Activated naive CD8-positive, alpha-beta T cell treated with anti-CD3 and anti-CD28 coated beads for 36 hours (primary cell): ENCODE measurements at places on chromosomes 13 and 19. TPM values are rescaled to one million over a fixed set of nuclear protein-coding genes. Genes with fewer than 3 reads are reported as not detected.

The MISP gene
- total RNA-seq = 0.10 TPM

The BEST2 gene
- total RNA-seq = not detected

The ZNF579 gene
- total RNA-seq = 5.5 TPM

The PLK5 gene
- not detected for total RNA-seq

The PNMA8B gene
- total RNA-seq = 0.21 TPM

The CTXN1 gene
- 0.52 TPM for total RNA-seq

The ZNF728 gene
- total RNA-seq = not detected

The TUBA3C gene
- not detected for total RNA-seq

DNA sequence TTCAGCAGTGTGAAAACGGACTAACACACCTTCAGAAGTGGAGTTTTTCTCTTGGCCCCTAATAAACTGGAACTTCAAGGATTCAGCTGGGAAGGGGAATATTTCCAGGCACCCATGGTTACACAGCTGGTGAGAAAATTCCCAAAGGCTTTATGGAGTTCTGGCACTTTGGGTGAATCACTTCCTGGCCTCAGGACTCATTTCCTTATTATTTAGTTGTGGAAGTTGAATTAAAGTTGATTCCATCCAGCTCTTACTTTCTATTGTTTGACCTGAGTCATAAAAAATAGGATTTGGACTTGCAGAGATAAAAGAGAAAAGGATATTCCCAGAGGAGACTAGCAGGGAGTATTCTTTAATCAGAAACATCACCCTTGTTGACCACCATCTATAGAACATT lies 882.1 kb downstream of the UQCRFS1 start:
- no peaks in the 10 kb centered on the region for H3K27me3 ChIP-seq
- no peak overlapping the region for H3K4me3 ChIP-seq
- DNase-seq = no peak
- H3K27ac ChIP-seq = no peak overlapping the region
- H3K4me1 ChIP-seq = no peaks in the 10 kb centered on the region

DNA sequence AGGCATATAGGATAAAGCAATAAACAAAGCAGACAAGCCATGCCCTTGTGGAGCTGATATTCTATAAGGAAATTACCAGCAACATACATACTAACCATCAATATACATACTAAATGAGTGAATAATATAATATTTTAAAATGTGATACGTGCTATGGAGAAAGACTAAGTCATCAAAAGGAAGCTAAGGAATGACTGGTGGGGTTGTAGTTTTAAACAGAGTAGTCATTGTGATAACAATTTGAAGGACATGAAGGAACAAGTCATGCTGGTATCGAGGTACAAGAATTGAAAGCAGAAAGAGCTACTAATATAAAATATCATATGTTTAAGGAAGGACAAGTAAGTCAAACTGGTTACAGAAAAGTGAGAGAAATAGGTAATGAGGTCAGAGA lies 894.9 kb upstream of the PCDH9 start:
- H3K4me1 ChIP-seq = no peaks in the 10 kb centered on the region
- no peaks in the 10 kb centered on the region for H3K27me3 ChIP-seq
- H3K27ac ChIP-seq = no peak overlapping the region

- no peaks in the 10 kb centered on the region for H3K4me1 ChIP-seq
- H3K36me3 ChIP-seq = no peaks in the 10 kb centered on the region
- DNase-seq = no peak
- no peak overlapping the region for H3K27ac ChIP-seq
- peaks cover 3% of the 10 kb centered on the region for H3K27me3 ChIP-seq
- H3K4me3 ChIP-seq = no peak overlapping the region
Observed at GRCh38 chr13:77492982-77493381, 42.5 kb upstream of the SCEL start.

- no peaks in the 10 kb centered on the region for H3K27me3 ChIP-seq
- peak overlapping the region; percentile 88 for H3K27ac ChIP-seq
- peak overlapping the region; percentile 95 for H3K4me3 ChIP-seq
- H3K4me1 ChIP-seq = peaks cover 14% of the 10 kb centered on the region
Observed at GRCh38 chr19:13748169-13748828, 16.0 kb upstream of the MRI1 start.

- H3K36me3 ChIP-seq = no peaks in the 10 kb centered on the region
- H3K27ac ChIP-seq = no peak overlapping the region
- no peaks in the 10 kb centered on the region for H3K4me1 ChIP-seq
Observed at GRCh38 chr19:31283701-31284100, 65.5 kb downstream of the TSHZ3 start.

DNA sequence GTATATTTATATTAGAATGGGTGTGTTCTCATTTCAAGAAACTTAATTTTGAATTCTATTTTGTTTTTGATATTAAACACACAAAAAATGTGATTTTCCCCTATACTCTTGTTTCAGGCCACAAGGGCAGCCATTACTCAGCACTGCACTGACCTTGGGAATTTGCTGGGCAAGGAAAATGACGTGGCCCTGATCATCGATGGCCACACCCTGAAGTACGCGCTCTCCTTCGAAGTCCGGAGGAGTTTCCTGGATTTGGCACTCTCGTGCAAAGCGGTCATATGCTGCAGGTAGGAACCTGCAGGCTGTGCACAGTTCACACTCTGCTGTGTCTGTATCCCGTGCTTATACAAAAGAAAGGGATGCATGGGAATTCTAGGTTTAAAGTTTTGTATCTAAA lies 327.3 kb downstream of the ATP8A2 start:
- no peak for DNase-seq
- no peaks in the 10 kb centered on the region for H3K27me3 ChIP-seq
- H3K4me1 ChIP-seq = no peaks in the 10 kb centered on the region
- no peak overlapping the region for H3K27ac ChIP-seq

- no peak within 1 kb of the TSS for H3K4me3 ChIP-seq
- no peaks in the 10 kb centered on the region for H3K36me3 ChIP-seq
- H3K27ac ChIP-seq = no peak within 1 kb of the TSS
- peaks cover 4% of the 10 kb centered on the region for H3K27me3 ChIP-seq
- DNase-seq = no peak
Observed at GRCh38 chr19:5851302-5851701, at the start of gene FUT3. Gene FUT3 (minus strand): TSS chr19:5851449.

DNA sequence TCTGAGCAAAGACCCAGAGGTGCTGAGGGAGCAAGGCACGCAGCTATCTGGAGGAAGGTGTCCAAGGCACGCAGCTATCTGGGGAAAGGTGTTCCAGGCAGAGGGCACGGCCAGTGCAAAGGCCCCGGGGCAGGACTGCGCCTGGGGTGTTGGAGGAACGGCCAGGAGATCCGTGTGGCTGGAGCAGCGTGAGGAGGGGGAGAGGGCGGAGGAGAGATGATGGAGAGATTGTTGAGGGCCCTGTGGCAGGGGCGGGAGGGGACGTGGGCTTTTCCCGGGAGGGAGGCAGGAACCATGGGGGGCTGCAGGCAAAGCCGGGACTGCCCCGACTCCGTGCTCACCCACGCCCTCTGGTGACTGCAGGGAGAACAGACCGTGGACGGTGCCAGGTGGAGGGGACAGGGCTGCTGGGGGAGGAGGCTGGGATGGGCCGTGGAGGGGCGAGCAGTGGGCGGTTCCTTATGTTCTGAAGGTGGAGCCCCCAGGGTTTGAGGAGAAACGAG lies 13.3 kb upstream of the MISP start:
- peaks cover 9% of the 10 kb centered on the region for H3K27me3 ChIP-seq
- no peaks in the 10 kb centered on the region for H3K36me3 ChIP-seq
- no peak overlapping the region for H3K27ac ChIP-seq
- H3K4me3 ChIP-seq = no peak overlapping the region

DNA sequence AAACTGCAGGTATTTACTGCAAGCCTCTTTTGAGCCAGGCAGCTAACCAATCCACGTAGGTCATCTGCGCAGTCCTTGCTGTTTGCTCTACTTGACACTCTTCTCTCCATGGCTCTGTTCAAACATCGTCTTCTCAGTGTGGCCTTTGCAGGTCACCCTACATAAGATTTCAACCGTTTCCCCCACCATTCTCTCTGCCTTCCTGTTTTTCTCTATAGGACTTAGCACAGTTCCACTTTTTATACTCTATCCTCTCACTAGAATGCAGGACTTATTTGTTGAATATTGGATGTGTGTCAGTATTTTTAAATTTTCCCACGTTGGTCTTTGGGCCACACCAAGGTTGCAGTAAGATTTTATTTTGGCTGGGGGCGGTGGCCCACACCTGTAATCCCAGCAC lies 1.7 kb upstream of the FBXW9 start:
- H3K4me3 ChIP-seq = peak overlapping the region; percentile 30
- no peaks in the 10 kb centered on the region for H3K27me3 ChIP-seq
- H3K4me1 ChIP-seq = peaks cover 7% of the 10 kb centered on the region
- no peak for DNase-seq
- peaks cover 19% of the 10 kb centered on the region for H3K36me3 ChIP-seq
- H3K27ac ChIP-seq = peak overlapping the region; percentile 6

DNA sequence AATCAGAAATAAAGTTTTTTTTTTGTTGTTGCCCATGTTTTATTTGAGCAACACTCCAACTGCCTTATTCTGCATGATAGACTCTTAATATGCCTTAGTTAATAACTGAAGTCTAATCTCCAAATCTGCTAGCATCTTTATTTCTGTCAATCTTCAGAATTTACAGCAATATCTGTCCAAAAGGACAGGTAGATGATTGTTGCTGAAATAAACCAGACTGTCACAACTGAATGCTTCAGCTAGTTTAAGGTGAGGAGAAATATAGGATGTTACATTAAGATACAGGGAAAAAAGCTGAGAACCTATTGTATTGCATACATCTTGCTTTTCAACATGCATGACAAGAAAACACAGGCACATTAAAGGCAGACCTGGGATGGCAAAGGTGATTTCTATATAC lies 204.3 kb downstream of the SLITRK1 start:
- no peak for DNase-seq
- no peak overlapping the region for H3K27ac ChIP-seq
- no peaks in the 10 kb centered on the region for H3K4me1 ChIP-seq
- no peak overlapping the region for H3K4me3 ChIP-seq
- no peaks in the 10 kb centered on the region for H3K36me3 ChIP-seq

GRCh38 chr13:44132710-44133109 lies 240.9 kb upstream of the SERP2 start:
- no peak for DNase-seq
- no peak overlapping the region for H3K27ac ChIP-seq
- H3K4me3 ChIP-seq = no peak overlapping the region
- H3K27me3 ChIP-seq = peaks cover 5% of the 10 kb centered on the region
- no peaks in the 10 kb centered on the region for H3K36me3 ChIP-seq
- peaks cover 11% of the 10 kb centered on the region for H3K4me1 ChIP-seq

DNA sequence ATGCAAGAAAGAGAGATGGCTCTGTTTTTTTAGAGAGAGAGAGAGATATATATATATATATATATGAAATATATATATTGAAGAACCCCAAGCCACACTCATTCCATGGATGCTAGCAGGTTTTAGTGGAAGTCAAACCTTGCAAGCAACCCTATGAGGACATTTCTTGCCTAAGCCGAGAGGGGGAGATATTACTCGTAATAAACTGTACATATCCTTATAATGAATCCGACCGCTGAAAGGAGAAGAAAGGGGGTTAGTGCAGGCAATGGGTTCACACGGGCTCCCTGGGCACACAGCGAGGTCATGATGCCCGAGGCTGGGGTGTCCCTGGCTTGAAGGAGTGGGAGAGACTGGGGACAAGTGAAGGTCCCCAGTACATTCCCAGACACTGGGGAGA lies 78.3 kb downstream of the IER2 start:
- no peak overlapping the region for H3K4me3 ChIP-seq

GRCh38 chr19:31597616-31598015 lies 248.4 kb upstream of the TSHZ3 start:
- H3K4me1 ChIP-seq = no peaks in the 10 kb centered on the region
- H3K36me3 ChIP-seq = no peaks in the 10 kb centered on the region
- H3K27me3 ChIP-seq = no peaks in the 10 kb centered on the region
- no peak overlapping the region for H3K4me3 ChIP-seq
- DNase-seq = no peak

- peak overlapping the region; percentile 86 for H3K4me3 ChIP-seq
- peak overlapping the region; percentile 21 for H3K27ac ChIP-seq
- peaks cover 2% of the 10 kb centered on the region for H3K36me3 ChIP-seq
- peaks cover 32% of the 10 kb centered on the region for H3K4me1 ChIP-seq
- H3K27me3 ChIP-seq = no peaks in the 10 kb centered on the region
Observed at GRCh38 chr19:45442778-45443461, 19.2 kb upstream of the ERCC1 start.
